IMR-90 (cell line): ENCODE measurements at places on chromosomes 12 and 14. TPM values are rescaled to one million over a fixed set of nuclear protein-coding genes. Genes with fewer than 3 reads are reported as not detected.
A peak's percentile ranks its signal among the peaks of the same experiment; 100 is the strongest.

Gene SLC10A1
- not detected in 2 replicates for total RNA-seq

Gene SERPINA12
- not detected in 2 replicates for total RNA-seq

Gene BCDIN3D
- 2.3 and 2.5 TPM in 2 replicates for total RNA-seq

Gene EMP1
- 137 and 570 TPM in 2 replicates for total RNA-seq

Gene TSPAN8
- not detected in 2 replicates for total RNA-seq

Gene OAS3
- total RNA-seq = 4.1 and 4.4 TPM in 2 replicates

Gene ITGB7
- under 0.01 and 0.18 TPM in 2 replicates for total RNA-seq

Gene EPYC
- not detected in 2 replicates for total RNA-seq

GRCh38 chr14:64444984-64445845 lies 20.1 kb upstream of the AKAP5 start:
- H3K4me1 ChIP-seq = peaks cover 8% of the 10 kb centered on the region; the same call in 1 of the 2 replicates
- no peaks in the 10 kb centered on the region for H3K27me3 ChIP-seq
- DNase-seq = peak; percentile 77

GRCh38 chr12:31297572-31298514 lies 28.1 kb downstream of the SINHCAF start:
- H3K27me3 ChIP-seq = no peaks in the 10 kb centered on the region
- peaks cover 11% of the 10 kb centered on the region for H3K36me3 ChIP-seq

DNA sequence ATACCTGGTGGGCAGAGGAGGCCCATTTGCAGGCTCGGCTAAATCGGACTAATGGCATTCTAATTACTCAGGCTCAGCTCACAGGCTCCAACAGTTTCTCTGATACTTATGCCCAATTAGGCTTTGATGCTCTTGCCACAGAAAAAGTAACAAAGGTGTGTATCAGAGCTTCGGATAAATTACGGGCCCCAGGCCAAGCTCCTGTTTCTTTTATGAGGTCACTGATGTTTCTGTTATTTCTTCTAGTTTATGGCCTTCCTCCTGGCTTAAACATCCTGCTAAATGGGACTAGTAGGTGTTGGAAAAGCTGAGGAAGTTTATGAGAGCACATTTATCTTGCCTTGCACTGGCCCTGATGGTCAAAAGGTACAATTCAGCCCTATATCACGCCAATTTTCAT lies 28.8 kb upstream of the C12orf75 start:
- no peak for DNase-seq
- no peaks in the 10 kb centered on the region for H3K4me1 ChIP-seq
- no peaks in the 10 kb centered on the region for H3K27me3 ChIP-seq
- no peak overlapping the region for H3K27ac ChIP-seq
- no peaks in the 10 kb centered on the region for H3K36me3 ChIP-seq

DNA sequence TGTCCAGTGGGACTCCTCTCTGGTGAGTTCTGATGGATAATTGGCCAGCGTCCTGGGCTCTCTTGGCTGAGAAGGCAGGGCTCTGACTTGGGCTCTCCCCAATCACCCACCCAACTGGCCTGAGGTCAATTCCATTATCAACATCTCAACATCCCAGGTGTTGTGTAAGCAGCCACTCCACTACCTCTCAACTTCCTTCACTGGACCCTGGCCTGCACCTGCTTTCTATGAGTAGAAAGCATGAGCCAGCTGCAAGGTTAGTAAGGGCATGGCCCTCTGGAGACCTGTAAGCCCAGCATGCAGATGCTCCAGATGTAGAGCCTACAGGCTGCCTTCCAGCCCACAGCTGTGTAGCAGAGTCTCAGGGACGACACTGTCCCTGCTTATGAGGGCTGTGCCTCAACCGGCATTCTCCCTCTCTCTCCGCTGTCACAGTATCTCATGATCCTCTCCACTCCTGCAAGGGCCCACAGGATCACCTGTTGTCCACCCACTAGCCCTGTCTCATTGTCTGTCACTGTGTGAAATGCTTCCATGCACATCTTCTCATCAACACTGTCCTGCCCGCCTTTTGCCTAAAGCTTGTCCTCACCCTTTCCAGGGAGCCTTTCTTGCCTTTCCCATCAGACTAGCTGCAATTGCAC lies 5.4 kb upstream of the KRT81 start:
- H3K27me3 ChIP-seq = peaks cover 44% of the 10 kb centered on the region
- H3K36me3 ChIP-seq = no peaks in the 10 kb centered on the region
- no peak overlapping the region for H3K4me3 ChIP-seq

DNA sequence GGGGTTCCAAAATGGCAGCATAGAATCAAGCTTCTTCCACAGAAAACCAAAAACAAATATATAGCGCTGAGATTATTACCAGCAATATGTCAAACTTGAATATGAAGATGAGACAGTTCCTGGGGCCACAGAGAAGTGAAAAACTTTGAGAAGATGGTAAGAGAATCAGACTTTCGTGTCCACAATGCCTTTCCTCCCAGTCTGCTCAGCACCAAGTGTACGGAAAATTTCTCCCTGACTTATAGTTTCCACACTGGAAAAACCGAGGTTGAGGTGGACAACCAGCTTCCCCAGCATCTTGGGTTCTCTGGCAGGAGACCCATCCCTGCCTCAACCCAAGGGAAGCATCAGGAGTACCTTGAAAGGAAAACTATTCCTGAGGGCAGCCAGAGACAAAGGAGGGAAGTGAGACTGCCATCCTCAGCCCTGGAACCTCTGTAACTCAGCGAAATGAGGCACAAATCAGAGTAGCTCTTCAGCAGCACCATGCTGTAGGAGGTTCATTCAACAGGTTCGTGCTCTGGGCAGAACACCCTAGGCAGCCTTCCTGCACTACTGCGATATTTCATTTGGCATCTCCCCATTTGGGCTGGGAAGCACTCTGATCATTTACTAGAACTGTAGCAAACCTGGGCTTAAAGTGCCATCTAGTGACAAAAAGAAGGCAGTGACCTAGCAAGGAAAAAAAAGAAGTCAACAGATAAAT lies 52.4 kb upstream of the CAPRIN2 start:
- no peak overlapping the region for H3K27ac ChIP-seq
- H3K36me3 ChIP-seq = no peaks in the 10 kb centered on the region
- H3K4me3 ChIP-seq = no peak overlapping the region
- DNase-seq = peak; percentile 76

DNA sequence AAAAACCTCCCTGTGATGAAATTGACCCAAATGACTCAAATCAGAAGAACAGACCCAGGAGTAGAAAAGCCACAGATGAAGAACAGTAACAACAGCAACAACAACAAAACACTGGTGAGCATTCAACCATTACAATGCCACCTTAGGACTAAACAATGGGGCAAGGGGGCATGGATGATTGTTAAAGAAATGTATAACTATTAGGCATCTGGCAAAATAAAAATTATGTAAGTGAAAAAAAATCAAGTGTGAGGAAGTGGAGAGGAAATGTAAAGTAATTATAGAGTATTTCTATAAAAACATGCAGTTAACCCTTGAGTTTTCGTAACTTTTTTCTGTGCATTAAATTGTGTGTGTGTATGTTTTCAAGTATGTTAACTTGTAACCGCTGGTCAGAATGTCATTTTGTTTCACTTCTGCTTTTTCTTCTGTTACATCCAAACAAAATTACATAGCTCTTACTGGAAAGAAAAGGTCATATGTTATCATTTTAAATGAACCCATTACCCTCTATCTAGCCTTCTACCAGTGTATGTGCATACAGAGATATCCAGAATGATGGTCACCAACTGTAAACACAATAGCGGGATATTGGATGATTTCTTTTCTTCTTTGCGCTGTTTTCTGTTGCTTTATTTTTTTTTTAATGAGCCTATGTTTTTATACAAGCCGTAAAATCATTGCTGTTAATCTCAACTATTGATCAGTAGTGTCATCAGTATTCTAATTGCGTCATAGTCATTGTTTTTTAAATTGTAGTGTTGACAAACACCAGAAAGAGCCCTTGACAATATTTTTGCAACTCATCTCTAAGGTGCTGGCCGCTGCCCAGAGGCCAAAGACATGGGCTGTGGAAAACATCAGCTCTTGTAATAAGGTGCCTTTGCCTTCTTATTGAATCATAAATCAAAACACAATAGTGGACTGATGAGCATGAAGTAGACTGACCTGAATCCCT lies 170.6 kb downstream of the CRADD start:
- no peak overlapping the region for H3K4me3 ChIP-seq
- no peaks in the 10 kb centered on the region for H3K4me1 ChIP-seq
- DNase-seq = no peak
- H3K27ac ChIP-seq = no peak overlapping the region

DNA sequence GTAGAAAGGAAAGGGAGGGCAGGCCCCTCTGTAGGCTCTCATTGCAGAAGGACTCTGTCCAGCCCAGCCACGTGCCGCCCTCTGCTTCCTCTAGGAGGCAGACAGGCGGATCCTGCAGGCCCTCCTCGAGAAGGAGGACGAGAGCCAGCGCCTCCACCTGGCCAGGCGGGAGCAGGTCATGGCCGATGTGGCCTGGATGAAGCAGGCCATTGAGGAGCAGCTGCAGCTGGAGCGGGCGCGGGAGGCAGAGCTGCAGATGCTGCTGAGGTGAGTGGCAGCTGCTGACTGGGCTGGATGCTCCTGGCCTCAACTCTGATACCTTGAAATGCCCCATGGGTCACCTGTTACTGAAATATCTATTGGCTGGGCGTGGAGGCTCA lies 10.9 kb downstream of the TCHP start:
- no peak overlapping the region for H3K27ac ChIP-seq
- H3K4me3 ChIP-seq = no peak overlapping the region

DNA sequence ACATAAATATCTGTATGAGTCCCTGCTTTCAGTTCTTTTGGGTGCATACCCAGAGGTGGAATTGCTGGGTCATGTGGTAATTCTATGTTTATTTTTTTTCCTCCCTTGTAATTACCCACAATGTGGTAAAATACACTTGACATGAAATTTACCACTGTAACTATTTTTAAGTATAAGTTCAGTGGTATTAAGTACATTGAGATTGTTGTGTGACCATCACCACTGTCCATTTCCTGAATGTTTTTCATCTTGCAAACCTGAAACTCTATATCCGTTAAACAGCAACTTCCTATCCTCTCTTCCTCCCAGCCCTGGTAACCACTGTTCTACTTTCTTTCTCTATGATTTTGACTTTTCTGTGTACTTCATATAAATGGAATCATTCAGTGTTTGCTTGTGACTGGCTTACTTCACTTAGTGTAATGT lies 51.4 kb downstream of the BORCS5 start:
- no peak overlapping the region for H3K4me3 ChIP-seq
- H3K27me3 ChIP-seq = no peaks in the 10 kb centered on the region
- no peaks in the 10 kb centered on the region for H3K36me3 ChIP-seq
- H3K27ac ChIP-seq = no peak overlapping the region

GRCh38 chr12:27332714-27333402 lies at the start of gene BMAL2:
Gene BMAL2, plus strand, starts transcription at chr12:27332836. Its CDS starts 237 bp downstream, at chr12:27333073.
- H3K36me3 ChIP-seq = no peaks in the 10 kb centered on the region
- H3K27ac ChIP-seq = peak within 1 kb of the TSS; percentile 65
- DNase-seq = peak; percentile 43
- H3K27me3 ChIP-seq = no peaks in the 10 kb centered on the region
- H3K4me3 ChIP-seq = peak within 1 kb of the TSS; percentile 69

DNA sequence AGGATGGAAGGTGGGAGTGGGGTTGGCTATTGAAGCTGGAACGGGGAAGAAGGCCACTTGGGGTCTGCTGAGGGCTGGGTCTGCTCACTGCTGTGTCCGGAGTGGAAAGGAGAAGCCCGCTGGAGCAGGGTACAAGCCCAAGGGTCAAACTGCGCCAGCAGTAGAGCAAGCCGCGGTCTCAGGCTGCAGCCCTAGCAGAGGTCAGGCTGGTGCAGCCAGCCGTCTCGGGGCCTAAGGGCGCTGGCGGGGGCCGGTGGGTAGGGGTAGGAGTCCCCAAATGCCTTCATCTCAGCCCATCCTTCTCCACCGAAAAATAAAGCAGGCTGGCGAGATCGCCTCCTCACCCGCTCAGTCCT lies 718 bp upstream of the JDP2 start:
- peak overlapping the region; percentile 58 for H3K4me3 ChIP-seq
- H3K4me1 ChIP-seq = peaks cover 21% of the 10 kb centered on the region
- no peak for DNase-seq
- no peaks in the 10 kb centered on the region for H3K27me3 ChIP-seq

GRCh38 chr12:27434673-27435565 lies 11.6 kb upstream of the SMCO2 start:
- DNase-seq = no peak
- no peaks in the 10 kb centered on the region for H3K27me3 ChIP-seq
- H3K4me1 ChIP-seq = peaks cover 6% of the 10 kb centered on the region
- H3K36me3 ChIP-seq = no peaks in the 10 kb centered on the region
